ENCODE measurements at places on chromosomes 6 and 20.
A peak's percentile ranks its signal among the peaks of the same experiment; 100 is the strongest.

DNA sequence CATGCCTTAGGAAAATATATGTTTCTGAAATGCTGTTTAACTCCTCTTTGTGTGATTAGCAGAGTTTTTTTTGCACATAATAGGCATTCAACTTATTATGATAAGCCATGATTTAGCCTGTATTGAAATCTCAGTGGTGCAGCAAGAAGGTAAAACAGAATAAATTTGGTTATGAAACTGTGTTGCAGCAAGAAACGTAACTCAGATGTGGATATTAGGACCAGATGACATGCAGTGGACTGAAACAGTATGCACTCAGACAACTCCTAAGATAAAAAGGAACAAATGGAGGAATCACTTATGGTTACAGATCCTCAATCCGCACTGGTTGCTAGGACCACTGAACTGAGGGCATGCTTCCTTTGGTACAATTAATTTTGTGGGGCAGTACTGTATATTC, 254.2 kb upstream of the HSF2 start:
- DNase-seq: no peak

- DNase-seq: no peak
Measured at GRCh38 chr6:114009192-114009591, 38.2 kb upstream of the HDAC2 start.

DNA sequence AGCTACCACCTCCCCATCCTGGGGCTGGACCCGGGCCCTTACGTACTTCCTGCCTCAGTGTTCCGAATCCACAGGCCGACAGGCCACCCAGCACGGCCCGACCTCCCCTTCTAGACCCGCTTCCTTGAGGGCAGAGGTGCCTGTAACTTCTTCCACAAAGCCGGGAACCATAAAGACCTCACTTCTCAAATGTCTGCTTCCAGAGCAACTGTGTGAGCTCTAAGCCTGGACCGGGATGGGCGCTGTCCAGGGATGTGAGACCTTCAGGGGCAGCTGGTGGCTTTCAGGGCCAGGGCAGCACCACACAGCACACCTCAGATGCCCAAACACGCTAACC, 9.3 kb downstream of the SLC2A4RG start:
- DNase-seq: no peak

DNA sequence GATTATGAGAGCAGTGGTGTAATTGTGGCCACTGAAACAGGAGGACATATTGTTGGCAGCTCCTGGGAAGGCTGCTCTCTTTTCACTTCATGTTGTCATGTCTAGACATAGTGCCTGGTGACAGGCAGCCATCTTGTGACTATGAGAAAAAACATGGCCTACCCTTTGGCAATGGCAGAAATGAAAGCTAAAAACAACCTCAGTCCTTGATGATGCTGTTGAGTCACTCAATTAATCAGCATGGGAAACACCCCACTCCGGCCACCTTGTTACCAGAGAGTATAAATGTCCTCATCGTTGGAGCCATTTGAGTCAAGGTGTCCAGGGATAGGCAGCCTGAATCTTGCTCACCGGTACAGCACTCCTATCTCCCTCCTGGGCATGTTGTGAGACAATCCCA, 31.2 kb upstream of the HMGA1 start:
- DNase-seq: no peak

DNA sequence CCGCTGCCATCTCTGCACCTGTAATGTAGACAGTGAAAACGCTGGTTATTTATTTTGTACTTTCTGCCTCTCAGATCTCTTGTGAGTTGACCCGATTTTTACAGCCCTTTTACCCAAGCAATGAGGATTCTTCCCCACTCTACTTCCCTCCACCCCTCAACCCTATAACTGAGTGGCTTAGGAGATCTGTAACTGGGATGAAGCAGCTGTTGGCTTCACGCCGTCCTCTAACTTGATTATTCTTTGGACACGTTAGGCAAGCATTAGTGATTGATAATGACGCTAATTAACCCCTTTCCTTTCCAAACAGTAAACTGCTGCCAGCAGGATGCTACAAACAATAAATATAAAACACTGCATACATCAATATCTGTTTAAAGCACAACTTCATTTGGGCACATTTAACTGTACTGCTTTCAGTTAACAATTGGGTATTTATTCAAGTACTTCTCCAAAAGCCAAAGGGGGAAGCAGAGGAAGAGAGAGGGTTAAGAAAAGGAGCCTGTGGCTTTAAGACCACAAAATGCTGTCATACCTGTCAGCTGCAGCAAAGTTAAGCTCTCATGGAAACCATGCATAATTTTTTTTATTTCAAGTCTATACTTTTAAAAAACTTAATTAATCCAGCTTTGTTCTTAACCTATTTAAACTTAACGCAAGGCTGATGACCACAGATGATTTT, 21.2 kb downstream of the TFAP2A start:
- DNase-seq: no peak

- no peak for DNase-seq
Measured at GRCh38 chr6:30847421-30847970, 36.8 kb upstream of the DDR1 start.

DNA sequence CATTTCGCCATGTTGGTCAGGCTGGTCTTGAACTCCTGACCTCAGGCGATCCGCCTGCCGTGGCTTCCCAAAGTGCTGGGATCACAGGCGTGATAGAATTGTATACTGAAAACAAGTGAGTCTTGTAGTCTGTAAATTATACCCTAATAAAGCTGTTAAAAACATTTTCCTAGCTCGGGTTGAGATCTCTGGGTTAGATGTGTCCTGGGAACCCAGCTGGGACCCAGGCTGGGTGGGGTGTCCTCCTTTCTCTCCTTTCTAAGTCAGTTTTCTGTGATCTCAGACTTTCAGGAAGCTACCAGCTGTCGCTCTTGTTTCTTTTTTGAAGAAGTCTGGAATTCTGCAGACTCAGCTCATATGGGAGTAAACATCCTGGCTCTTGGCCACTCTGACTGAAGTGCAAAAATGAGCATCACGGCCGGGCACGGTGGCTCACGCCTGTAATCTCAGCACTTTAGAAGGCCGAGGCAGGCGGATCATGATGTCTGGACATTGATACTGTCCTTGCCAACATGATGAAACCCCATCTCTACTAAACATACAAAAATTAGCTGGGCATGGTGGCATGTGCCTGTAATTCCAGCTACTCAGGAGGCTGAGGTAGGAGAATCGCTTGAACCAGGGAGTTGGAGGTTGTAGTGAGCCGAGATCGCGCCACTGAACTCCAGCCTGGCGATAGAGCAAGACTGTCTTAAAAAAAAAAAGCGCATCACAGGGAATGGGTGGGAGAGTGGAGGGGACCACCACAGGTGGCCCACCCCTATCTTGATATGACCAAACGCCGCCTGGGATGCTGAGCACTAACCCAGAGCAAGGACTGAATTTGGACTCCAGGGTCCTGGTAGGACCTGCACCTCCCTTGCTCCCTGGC, 9.9 kb upstream of the PCIF1 start:
- no peak for DNase-seq

DNA sequence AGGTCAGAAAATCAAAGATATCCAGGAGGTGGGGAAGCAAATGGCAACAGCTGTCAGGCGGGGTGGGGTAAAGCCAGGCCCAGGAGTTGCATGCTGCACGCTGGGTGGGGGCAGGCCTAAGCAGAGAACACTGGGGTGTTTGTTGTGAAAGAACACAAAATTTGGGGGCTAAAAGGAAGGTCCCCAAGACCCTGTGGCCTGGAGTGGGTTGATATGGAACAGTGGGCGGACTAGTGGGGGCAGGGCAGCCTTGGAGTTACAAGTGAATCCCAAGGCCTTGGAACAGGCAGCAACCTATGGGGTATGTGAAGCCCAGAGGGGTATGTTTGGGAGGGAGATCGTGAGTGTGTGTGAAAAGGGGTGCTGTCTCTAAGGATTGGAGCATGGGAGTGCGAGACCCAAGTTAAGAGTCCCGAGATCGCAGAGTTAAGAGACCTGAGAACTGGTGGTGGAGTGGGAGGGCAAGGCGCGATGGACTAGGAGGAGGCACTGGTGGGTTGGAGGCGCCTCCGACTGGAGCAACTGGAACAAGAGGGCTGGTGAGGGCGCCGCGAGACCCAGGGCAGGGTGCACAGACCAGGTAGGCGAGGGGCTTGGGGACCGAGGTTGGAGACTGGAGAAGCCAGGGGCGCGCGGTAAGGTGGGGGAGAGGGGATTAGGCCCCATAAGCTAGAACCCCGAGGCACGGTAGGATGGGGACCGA, 658 bp downstream of the CUL7 start:
- DNase-seq: peak; percentile 51

- DNase-seq: no peak
Measured at GRCh38 chr20:59214606-59215547, 51.3 kb downstream of the ZNF831 start.

DNA sequence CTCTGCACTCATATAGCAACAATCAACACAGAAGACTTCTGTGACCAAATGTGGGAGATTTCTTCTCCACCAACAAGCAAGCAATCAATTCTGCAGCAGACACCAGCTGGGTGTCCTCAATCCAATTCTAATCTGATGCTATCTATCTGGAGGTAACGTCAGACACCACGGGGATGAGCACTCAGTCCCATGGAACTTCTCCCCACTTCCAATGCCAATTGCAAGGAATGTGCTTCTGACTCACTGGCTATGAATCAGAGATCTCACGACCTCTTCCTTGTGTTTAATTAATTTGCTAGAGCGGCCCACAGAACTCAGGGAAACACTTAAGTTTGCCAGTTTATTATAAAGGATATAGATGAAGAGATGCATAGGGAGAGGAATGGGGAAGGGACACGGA, 103.5 kb upstream of the SIRPG start:
- no peak for DNase-seq

GRCh38 chr20:45890985-45891983, at the start of the genes CTSA and NEURL2:
Gene CTSA, plus strand, starts transcription at chr20:45891335. Its CDS starts 234 bp downstream, at chr20:45891569.
Gene NEURL2, minus strand, starts transcription at chr20:45891208. Its CDS starts 217 bp downstream, at chr20:45890991.
- DNase-seq: peak; percentile 91

DNA sequence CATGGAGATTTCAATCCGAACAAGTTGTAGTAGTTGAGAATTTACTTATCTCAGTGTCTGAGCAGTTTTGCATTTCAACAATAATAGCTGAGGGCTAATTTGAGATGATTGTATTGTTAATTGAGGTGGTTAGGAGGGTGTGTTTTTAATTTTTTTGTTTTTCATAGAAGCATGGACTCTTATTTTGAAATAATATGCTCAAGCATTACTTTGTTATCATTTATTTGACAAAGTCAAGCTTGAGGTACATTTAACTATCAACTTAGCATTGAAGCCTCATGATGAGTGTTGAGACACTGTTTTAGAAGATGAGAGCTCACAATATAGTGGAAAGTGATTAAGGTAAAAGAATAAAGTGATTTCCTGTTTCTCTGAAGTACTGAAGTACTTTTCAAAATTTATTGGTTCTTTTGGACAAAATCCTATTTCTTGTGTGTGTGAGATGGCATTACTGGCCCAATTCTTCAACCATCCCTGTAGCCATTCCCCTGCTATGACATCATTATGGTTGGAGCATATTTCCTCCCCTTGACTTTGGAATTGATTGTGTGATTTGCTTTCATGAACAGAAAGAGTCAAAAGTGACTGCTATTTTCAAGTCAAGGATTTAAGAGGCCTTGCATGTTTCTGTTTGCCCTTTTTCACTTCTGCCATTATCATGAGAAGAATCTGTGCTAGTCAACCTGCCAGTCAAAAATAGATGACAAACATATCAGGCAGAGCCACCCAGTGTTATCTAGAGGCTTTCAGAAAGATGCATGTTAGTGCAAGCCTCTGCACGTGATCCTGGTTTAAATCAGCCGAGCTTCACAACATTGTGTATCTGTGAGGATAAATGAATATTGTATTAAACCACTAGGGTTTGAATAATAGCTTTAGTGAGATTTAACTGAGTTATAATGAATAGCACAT, 1112.3 kb upstream of the CITED2 start:
- DNase-seq: no peak

- DNase-seq: no peak
Measured at GRCh38 chr6:169237496-169238134, 16.0 kb downstream of the THBS2 start.

DNA sequence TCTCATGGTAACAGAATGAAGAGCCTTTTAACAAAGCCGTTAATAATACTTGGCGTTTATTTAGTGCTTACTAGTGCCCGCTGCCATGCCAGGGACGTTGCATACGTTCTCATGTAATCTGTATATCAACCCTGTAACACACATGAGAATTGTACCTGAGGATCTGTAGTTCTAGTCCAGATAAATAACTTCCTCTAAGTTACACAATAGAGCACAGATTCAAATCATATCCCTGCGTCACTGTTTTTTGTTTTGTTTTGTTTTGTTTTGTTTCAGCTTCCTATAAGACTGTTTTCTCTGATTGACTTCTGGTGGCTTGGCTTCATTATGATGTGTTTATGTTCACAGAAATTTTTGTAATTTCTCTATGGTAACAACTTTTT, 553 bp downstream of the ZSCAN16 start:
- no peak for DNase-seq

DNA sequence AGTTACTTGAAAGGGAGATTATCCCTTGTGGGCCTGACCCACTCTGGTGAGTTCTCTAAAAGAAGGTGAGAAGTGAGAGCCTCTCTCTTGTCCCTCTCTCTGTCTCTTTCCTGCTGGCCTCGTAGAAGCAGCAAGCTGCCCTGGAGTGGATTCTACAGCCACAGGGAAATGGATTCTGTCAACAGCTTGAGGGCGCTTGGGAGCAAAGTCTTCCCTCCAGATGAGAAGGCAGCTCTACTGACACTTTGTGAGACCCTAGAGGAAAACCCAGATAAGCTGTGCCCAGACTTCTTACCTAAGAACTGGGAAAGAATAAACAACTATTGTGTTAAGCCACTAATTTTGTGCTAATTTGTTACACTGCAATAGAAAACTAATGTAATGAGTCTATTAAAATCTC, 39.9 kb downstream of the ANKRD60 start:
- no peak for DNase-seq

DNA sequence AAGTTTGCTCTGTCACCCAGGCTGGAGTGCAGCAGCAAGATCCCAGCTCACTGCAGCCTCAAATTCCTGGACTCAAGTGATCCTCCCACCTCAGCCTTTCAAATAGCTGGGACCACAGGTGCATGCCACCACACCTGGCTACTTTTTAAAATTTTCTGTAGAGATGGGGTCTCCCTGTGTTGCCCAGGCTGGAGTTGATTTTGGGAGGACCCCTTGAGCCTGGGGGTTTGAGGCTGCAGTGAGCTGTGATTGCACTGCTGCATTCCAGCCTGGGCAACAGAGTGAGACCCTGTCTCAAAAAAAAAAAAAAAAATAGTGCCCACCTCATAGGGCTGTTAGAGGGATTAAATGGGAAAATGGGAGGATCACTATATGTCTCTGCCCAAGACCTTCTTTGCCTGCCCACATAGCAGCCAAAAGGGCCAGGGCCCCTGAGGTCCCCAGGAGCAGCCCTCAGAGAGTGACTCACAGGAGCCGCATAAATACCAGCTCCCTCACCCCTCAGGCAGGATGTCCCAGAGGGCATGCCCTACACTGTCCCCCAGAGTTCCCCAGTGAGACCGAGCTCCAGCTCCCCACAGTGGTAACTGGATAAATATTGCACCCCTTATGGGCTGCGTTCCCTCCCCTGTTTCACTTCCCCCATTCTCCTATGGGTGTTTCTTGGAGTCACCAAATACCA, 11.7 kb upstream of the MDGA1 start:
- no peak for DNase-seq

GRCh38 chr6:159106627-159107241, 61.9 kb upstream of the TAGAP start:
- DNase-seq: peak; percentile 94
